ENCODE measurements at places on chromosomes 4 and X.

GRCh38 chr4:98939438-98939837 is 10.5 kb upstream of the EIF4E start:
- DNase-seq = no peak

DNA sequence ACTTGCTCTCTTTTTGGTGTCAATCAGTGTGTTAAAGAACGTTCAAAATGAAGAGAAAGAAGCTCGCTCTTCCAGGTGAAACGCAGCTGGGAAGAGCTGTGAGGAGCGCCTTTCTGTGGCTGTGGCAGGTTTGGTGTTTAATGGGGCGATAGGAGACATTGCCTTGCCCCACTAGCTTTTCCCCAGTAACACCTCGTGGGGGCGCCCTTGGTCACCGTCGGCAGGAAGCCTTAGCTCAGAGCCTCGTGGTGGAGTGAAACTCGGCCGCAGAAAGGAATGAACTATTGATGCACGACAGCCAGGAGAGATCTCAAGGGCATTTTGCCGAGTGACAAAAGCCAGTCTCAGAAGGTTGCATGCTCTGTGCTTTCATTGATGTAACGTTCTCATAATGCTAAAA is 65.1 kb downstream of the GPR143 start:
- DNase-seq = no peak

GRCh38 chr4:85759388-85759787 is 284.4 kb downstream of the ARHGAP24 start:
- DNase-seq = no peak

GRCh38 chr4:52643785-52644244 is 15.3 kb downstream of the USP46 start:
- peak; percentile 56 for DNase-seq

- no peak for DNase-seq
Measured at GRCh38 chr4:108395786-108396185, 224.6 kb upstream of the RPL34 start.

DNA sequence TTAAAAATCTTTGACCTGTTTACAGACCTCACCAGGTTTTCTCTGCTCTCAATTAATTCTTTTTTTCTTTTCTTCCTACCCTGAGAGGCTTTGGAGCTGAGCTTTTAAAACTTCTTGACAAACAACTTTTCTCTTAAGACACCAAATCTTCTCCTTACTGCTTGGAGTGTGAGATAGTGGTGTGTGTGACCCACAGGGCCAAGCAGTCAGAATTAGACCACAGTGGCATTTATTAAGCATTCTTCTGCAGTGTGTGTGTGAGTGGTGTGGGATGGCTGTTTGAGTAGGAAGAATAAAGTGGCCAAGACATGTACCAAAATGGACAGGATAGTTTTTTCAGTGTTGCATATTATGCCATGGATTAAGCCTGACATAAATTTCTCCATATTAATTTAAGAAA is 665.1 kb downstream of the RAPGEF2 start:
- peak; percentile 85 for DNase-seq

DNA sequence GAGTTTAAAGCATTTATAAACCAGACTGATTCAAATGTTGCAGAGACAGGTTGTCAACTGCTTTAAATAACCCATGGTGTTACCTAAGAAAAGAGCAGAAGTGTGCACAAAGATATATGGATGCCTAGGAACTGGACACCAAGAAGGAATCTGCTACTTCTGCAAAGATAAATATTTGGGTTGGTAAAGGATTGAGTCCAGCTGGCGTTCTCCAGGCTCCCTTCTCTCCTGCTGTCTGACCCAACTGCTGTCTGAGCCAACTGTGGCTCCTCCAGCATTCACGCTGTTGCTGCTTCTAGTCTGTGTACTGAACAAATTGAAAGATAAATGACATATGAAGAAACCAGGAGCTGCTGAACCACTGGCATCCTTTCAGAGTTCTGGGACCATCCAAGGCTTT is 1167.8 kb upstream of the PRKX start:
- no peak for DNase-seq

GRCh38 chr4:155667222-155667567 is 547 bp downstream of the GUCY1A1 start:
- peak; percentile 10 for DNase-seq

- no peak for DNase-seq
Measured at GRCh38 chr4:33566649-33567048, 2677.7 kb downstream of the ARAP2 start.

DNA sequence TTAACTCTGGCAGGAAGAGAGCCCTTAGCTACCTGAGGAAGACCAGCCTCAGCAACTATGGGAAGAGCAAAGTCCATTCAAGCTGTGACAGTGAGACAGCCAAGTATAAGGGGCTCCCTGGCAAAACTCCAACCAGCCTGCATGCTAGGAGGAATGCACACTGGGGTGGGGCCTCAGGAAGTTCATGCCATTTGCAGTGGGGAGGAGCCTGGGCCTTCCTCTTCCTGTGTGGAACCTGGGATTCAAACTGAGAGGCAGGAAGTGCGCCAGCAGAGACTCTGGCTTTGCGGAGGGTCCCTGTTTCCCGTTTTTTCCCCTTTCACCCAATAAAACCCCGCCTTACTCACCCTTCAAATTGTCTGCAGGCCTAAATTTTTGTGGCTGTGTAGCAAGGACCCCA is 33.0 kb downstream of the TFDP3 start:
- no peak for DNase-seq

DNA sequence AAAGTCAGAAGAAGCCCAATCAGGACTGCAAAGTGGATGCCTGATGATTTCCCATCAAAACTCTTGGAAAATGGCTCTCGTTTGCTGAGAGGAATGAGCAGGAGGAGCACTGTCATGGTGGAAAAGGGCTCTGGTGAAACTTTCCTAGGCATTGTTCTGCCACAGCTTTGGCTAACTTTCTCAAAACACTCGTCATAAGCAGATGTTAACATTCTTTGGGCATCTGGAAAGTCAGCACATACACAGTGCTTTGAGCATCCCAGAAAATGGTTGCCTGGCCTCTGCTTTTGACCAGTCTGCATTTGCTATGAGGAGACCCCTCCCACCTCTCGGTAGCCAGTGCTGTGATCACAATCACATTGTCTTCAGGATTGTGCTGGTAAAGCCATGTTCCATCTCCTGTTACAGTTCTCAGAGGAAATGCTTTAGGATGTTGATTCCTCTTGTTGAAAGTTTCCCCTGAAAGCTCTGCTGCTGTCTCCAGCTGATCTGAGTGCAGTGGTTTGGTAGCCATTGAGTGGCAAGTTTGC is 25.2 kb upstream of the TBC1D14 start:
- no peak for DNase-seq

- no peak for DNase-seq
Measured at GRCh38 chrX:43910012-43910411, 27.8 kb upstream of the MAOB start.

GRCh38 chr4:168480931-168481611 is 779 bp upstream of the DDX60L start:
- peak; percentile 85 for DNase-seq

GRCh38 chr4:81783558-81783957 is 311.9 kb upstream of the RASGEF1B start:
- DNase-seq = no peak

DNA sequence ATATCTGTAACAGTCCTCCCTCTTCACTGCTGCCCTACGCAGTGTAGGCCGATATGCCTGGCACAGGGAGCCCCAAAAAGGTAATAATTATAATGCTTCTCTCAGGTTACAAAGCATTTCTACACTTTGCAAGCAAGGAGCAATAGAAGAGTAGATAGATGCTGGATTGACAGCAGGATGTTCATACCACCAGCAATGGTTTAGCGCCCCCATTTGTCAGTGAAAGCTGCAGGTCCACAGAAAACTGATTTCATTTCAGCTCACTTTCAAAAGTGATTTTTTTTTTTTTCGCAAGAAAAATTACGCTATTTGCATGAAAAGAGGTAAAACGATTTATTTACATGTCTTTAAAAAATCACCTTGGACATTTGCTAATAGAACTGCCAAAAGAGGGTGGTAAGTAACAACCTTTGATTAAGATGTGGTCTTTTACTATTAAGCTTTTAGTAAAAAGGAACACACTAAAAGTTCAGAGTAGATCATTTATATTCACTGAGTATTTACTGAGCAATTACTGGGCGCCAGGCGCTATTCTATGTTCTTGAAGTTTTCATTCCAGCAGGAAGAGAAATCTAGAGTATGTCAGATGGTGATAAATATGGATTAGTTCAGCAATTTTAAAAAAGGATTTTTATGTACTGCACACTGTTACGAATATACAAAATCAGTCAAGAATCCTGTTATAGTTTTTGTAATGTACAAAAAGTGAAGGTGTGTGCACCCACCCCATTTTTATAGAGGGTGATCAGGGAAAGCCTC is 34.4 kb downstream of the HPF1 start:
- no peak for DNase-seq

- DNase-seq = peak; percentile 51
Measured at GRCh38 chrX:30615229-30615628, 37.7 kb upstream of the TASL start.
